Stimulated activated naive B cell treated with anti-CD40 and anti-IgM and Interleukin-4, amounts not matched to agents 10 μg/mL and 1 μg/mL and 100 μg/mL, for 72 hours (primary cell): ENCODE measurements at places on chromosomes 11 and 22.
A peak's percentile ranks its signal among the peaks of the same experiment; 100 is the strongest.

GRCh38 chr22:38239101-38239761 is 33.6 kb downstream of the TMEM184B start:
- no peak for DNase-seq

DNA sequence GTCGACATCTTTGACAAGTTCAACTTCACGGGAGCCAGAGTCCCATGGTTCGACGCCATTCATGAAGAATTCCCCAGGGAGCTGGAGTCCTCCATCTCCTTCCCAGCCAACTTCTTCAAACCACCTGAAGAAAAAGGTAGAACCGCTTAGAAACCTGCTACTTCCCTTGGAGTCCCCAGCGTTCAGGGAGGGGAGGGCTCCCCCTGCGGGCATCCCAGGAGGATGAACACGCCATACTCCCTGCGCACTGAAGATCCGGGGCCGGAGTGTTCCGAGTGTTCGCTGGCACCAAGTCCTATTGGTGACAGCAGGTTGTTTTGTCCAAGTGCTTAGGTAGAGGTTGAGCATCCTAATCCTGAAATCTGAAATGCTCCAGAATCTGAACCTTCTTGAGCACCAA is 51.7 kb upstream of the PRODH start:
- no peak for DNase-seq

- no peak for DNase-seq
Observed at GRCh38 chr11:34344768-34345539, 12.9 kb downstream of the ABTB2 start.

DNA sequence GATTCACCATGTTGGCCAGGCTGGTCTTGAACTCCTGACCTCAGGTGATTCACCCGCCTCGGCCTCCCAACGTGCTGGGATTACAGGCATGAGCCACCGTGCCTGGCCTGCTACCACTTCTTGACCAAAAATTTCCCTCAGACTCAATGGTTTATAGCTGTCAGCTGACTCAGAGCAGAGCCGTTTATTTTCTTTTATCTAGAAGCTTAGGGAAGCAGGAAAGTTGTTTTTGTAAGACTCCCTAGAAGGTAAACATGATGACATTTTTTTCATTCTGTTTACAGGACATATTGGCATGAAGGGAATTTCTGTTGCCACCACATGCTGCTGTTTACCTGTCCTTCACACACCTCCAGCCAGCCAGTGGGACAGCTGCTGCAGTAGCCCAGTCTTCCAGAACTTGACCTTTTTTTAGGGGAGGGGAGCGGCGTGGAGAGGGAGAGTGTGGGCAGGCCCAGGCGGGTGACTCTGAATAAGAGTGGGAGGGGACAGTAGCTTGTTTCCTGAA is 56.1 kb upstream of the PTPRJ start:
- DNase-seq: no peak

GRCh38 chr22:44193535-44193891 is 12.8 kb downstream of the PARVG start:
- DNase-seq: no peak

DNA sequence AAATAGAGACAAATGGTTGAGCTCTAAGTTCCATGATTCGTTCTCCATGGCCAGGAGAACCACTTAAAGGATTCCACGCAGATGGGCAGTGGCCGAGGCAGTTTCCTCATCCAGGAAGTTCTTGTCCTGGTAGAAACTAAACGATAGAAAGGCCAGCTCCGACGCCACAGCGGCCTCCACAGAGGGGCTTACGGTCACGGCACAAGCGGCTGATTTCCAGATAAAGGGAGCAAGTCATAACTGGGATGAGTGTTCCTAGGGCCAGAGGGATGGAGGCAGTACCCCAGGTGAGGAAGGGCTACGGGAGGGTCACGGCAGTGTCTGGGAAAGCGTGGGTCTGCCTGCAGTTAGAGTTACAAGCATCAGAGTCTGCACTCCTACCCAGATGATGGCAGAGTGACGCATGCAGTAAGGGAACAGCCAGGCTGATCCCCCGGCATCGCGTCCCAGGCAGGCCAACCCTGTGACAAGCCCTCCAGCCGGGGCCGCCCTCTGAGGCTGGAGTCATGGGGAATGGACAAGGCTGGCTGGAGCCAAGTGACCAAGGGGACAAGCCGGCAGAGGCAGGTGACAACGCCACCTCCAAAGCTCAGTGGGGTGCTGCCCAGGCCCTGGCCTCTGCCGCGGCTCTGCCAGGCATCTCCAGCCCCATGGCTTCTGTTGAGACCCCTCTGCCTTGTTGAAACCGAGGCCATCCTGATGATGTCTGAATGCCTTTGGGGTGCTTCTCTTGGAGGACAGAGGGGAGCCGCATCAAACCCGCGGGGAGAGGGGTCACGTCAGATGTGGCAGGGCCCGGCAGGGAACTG is 475.1 kb downstream of the BRD1 start:
- DNase-seq: no peak

- peak; percentile 73 for DNase-seq
Observed at GRCh38 chr11:64745189-64745520, 1.2 kb upstream of the RASGRP2 start.

DNA sequence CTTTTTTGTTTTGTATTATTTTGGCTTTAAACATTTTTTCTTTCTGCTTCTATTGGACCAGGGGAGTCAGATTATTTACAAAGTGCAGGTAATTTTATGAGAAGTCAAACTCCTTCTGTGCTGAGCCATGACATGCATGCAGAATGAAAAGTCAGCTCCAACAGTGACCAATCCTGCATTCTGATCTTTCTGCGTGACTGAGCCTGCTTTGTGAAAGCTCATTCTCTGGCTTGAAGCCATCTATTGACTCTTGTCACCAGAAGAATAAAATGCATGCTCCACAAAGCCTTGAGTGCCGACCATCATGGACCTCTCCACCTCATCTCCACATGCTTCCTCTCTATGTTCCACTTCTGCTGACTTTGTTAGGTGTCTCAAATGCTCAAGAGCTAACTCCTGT is 50.2 kb downstream of the MIAT start:
- DNase-seq: no peak

- DNase-seq: no peak
Observed at GRCh38 chr11:44190883-44191230, 95.4 kb downstream of the EXT2 start.

DNA sequence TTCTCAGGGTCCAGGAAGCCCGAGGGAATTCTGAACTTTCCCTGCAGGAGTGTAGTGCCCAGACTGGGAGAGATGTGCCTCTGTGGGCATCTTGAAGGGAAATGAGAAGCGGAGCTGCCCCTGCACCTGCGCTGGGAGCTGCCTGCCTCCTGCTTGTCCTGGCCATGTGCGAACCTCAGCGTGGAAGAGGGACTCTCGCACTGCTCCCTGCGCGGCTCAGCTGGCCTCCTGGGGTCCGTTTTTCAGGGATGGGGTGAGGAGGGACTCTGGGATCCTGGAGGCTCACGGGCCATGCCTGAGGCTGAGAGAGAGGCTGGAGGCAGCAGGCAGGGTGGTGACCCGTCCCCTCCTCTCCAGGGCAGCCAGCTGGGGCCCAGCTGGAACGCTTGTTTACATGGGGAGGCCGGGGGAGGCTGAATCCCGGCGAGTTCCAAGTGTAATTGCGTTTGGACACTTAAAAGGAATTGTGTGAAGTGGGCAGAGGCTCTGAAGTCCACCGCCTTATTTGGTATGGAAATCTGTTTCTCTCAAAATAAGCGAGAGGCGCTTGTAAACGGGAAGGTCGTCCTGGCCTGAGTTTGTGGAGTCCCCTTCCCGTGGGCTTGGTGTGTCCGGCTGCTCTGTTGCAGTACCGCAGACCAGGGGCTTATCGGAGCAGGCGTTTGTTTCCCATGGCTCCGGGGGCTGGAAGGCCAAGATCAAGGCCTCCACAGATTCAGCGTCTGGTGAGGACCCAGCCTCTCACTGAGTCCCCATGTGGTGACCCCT is 1.2 kb upstream of the MRGPRF start:
- no peak for DNase-seq

GRCh38 chr22:38699784-38700183 is 959 bp downstream of the JOSD1 start:
- no peak for DNase-seq

DNA sequence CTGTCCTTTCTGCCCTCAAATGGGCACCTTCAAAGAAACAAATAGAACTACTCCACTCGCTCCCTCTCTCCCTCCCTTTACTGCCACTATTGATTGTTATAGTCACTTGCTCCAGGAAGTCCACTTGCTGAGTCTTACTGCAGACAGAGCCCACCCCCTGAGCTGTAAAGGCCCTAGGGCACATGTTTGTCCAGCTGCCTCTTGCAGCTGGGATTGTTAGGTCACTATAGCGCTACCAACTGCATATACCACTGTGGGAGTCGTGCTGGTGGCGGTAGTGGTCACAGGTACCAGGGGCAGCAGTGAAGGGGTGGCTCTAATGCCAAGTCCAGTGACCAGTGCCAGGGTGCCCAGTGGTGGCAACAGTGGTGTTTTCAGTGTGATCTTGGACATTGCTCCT is 4.4 kb upstream of the SREBF2 start:
- no peak for DNase-seq

GRCh38 chr11:117223741-117224689 is 7.9 kb downstream of the PCSK7 start:
- DNase-seq: no peak

DNA sequence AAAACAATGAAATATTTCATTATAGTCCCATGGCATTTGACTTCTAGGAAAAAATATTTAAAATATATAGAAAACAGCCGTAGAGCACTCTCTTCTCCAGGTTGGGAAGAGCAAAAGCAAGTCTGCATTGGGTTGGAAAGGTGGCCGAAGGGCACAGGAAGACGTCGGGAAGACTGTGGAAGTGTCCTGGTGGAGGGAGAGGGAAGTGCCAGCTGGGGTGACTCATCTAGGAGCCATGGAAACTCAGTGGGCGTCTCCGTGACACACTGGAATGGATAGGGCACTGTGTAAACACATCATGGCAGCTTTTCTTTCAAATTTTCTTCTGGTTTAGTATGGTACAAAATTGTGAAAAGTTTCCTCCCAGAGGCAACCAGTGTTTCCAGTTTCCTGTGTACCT is 12.7 kb downstream of the GTPBP1 start:
- DNase-seq: no peak
